Brain (organoid and tissue), 16 donors: ENCODE measurements at places on chromosomes 7 and 10. TPM values are rescaled to one million over a fixed set of nuclear protein-coding genes. Genes with fewer than 3 reads are reported as not detected.

NAT16 gene
- polyA plus RNA-seq: 41.0 TPM

ELOVL3 gene
- 0.80 TPM for polyA plus RNA-seq

UPK3B gene
- not detected for polyA plus RNA-seq

- DNase-seq: no peak
Measured at GRCh38 chr7:53205006-53205405, 169.6 kb downstream of the POM121L12 start.

- DNase-seq: no peak
Measured at GRCh38 chr10:80202934-80203834, 2.2 kb downstream of the ANXA11 start.

DNA sequence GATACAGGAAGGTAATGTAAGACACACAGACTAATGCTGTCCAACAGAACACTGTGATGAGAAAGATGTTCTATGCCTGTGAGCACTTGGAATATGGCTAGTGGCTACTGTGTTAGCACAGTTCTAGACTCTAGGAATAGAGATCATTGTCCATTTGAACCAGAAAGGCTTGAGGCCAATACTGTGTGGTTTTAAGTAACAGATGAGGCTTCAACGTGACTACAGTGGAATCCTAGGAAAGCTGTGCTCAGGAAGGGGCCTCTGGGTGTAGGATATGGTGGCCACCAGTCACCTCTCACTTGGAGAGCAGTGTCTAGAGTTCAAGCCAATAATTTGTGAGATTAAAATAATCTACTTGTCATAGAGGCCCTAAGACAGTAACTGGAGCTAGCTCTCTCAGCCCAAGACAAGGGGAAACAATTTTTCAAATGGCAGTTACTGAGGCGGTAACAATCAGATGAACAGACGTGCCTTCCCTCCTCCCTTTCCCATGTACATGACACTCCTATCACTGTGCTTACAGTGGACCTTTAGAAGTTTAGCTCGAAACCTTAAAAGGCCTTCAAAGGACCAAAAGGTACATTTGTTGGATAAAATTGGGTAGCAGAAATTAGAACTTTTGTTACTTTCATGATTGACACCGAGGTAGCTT, 10.2 kb downstream of the ZDHHC16 start:
- DNase-seq: no peak

- DNase-seq: peak; percentile 76
Measured at GRCh38 chr10:51241461-51241860, 167.2 kb downstream of the PRKG1 start.

DNA sequence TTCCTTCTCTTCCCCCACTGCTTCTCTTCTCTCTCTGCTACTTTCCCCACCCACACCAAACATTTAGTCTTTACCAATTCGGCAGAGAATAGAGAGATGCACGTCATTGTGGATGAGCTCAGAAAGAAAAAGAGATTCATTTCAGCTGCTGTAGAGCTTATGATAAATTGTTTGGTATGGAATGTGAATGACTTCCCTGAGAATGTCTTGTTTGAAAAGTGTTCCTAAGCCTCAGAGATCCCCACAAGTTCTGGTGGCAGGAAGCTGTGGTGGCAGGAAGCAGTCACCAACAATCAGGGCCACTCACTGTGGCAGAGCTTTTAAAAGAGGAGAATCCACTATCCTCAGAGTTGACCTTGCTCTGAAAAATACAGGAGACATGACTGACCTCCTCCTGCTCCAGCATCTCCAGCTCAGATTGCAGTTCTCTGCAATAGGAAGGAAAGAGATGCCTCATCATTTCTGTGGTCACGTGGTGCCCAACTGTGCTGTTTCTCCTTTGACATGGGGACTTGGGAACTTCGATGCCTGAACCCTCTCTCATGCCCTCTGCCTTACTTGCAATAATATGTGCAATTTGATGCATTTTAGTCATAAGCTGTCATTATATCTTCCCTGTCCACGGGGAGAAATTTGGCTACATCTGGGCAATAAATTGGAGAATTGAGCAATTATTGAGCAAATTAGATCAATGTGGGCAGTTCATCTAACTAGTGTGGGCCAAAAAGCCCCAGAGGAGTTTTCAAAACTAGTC, 76.5 kb downstream of the BMPER start:
- DNase-seq: no peak

DNA sequence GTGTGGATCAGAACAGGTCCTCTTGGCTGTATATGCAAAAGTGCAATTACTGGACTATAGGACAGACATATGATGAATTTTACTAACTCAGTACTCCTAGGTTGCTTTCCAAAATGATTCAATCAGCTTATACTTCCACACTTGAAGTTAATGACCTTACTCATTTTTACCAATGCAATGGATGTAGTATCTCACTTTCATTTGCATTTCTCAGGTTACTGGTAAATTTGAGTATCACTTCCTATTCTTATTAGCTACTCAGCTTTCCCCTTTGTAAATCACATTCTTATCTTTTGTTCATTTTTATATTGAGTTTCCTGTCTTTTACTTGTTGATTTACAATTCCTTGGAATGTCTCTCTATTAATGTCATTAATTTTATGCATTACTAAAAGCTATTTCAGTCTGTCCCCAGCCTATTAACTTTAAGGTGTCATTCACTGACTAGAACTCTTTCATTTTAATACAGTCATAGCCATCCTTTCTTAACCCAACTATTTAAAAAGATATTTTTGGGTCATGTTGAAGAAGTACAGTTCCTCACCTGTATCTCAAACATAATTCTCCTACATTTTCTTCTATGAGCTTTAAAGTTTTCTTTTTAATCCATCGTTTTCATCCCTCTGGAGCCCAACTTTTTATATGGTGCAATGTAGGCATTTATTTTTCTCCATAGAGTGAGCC, 88.6 kb downstream of the VIM start:
- no peak for DNase-seq

DNA sequence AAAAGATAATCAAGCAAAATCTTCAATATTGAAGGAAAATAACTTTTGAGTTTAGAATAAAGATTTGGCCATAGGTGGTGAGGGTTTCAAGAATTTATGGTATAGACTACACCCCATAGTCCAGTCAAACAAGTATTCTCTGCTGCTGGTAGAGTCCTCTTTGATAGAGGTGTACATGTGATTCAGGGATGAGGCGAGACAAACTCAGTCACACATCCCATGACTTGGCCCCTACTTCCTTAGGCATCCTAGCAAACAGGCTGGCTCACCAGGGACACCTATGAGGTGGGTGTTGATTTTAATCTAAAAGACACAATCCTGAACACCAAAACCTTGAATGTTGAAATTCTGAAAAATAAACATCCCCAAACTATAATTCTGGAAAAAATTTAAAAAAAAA, 78.1 kb upstream of the SLC25A13 start:
- no peak for DNase-seq

DNA sequence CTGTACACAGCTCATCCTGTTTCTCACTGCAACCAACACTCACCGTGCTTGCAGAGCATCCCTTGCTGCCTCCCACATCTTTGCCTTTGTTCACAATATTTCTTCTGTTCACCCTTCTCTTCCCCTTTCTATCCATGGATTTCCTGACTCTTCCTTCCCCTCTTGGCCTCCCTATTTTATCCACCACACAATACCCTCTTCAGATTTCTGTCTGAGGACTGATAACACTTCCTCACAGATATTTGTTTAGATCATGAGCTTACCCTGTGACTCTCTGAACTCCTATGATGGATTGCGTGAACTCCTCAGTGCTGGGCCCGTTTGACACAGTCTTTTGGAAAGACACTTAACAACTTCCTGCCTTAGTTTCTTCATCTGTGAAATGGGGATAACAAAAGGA, 62.8 kb upstream of the GPR158 start:
- no peak for DNase-seq

DNA sequence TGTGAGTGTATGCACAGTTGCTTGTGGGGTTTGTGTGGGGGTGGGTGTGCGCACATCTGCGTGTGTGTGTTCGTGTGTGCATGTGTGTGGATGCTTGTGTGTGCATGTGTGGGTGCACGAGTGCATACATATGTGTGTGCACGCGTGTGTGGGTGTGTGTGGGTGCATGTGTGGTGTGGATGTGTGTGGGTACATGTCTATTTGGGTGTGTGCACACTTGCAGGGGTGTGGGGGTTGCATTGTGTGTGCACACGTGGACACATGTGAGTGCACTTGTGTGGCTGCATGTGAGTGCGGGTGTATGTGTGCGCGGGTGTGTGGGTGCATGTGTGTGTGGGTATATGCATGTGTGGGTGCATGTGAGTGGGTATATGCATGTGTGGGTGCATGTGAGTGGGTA, 73.7 kb downstream of the NKX6-2 start:
- DNase-seq: no peak

- DNase-seq: no peak
Measured at GRCh38 chr10:11886138-11886474, 63.0 kb downstream of the PROSER2 start.

- peak; percentile 3 for DNase-seq
Measured at GRCh38 chr10:46283580-46284285, 3.1 kb upstream of the ANTXRL start.
